Activated CD4-positive, alpha-beta T cell treated with anti-CD3 and anti-CD28 coated beads for 24 hours (primary cell): ENCODE measurements at places on chromosomes 1 and 21.

GRCh38 chr1:36382231-36382630 lies 3.5 kb downstream of the STK40 start:
- DNase-seq: no peak

GRCh38 chr1:79928901-79929300 lies 922.4 kb upstream of the ADGRL4 start:
- no peak for DNase-seq

DNA sequence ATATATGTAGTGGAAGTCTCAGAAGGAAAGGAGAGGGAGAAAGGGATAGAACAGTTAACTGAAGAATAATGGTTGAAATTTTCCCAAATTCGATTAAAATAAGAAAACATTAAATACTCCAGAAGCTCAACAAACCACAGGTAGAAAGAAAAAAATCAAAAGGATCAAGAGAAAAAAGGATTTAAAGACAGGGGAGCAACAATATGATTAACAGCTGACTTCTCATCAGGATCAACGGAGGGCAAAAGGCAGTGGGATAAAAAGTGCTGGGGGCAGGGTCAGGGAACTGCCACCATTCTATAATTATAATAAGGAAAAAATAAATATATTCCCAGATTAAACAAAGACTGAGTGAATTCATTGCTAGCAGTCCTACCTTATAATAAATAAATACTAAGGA lies 55.3 kb downstream of the CDKN2C start:
- DNase-seq: no peak

GRCh38 chr1:20343149-20343937 lies 52.7 kb downstream of the VWA5B1 start:
- no peak for DNase-seq

GRCh38 chr1:226679262-226679661 lies 59.8 kb downstream of the ITPKB start:
- DNase-seq: no peak

DNA sequence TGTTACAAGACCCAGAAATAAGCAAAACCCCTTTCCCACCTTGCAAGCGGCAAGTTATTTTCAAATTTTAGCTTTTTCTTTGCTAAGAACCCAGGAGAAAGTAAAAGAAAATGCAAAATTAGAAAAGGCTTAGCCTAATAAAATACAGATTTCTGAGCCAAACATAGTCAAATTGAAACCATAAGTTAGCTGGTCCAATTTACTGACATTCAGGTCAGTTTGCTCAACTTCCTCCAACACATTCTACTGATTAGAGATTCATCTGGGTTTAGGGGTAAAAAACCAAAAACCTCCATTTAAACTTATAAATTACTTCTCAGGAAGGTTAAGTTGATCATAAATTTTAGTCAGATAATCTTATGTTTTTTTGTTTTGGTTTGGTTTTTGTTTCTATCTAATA lies 701.8 kb upstream of the CXADR start:
- DNase-seq: no peak

DNA sequence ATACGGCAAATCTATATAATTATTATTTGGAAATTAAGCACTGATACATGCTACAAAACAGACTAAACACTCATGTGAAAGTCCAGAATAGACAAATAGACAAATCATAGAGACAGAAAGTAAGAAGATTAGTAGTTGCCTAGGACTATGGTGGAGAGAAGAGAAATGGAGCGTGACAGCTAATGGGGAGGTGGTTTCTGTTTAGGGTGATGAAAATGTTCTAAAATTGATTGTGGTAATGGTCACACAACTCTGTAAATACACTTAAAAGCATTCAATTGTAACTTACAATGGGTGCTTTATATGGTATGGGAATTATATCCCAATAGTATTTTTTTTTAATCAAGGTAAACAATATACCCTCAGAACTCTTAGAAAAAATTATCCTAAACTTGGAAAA lies 20.4 kb upstream of the ITLN2 start:
- no peak for DNase-seq

DNA sequence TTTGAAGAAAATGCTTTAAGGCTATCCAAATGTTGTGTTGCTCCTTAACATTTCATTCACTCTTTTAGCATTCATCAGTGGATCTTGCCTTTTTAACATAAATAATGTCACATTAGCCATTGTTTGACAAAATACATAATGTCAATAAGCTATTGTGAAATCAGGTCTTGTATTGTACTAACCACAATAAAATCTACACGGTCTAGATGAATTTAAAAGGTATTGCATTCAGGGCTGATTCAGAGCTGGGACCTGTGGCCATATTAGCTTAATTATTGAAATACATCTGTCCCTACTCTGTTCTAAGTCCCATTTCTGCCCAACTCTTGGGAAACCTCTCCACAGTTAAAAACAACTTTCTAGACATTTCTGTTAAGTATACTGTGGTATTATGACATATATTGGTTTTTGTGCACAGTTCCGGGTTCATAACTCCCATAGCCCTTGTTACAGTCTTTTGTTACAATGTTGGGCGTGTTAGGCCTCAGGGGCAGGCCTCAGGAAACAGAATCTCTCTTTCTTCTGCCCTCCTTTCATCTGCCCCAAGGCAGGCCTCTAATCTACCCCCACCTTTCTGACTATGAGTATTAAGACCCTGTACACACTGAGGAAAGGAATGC lies 44.7 kb upstream of the CITED4 start:
- DNase-seq: no peak

DNA sequence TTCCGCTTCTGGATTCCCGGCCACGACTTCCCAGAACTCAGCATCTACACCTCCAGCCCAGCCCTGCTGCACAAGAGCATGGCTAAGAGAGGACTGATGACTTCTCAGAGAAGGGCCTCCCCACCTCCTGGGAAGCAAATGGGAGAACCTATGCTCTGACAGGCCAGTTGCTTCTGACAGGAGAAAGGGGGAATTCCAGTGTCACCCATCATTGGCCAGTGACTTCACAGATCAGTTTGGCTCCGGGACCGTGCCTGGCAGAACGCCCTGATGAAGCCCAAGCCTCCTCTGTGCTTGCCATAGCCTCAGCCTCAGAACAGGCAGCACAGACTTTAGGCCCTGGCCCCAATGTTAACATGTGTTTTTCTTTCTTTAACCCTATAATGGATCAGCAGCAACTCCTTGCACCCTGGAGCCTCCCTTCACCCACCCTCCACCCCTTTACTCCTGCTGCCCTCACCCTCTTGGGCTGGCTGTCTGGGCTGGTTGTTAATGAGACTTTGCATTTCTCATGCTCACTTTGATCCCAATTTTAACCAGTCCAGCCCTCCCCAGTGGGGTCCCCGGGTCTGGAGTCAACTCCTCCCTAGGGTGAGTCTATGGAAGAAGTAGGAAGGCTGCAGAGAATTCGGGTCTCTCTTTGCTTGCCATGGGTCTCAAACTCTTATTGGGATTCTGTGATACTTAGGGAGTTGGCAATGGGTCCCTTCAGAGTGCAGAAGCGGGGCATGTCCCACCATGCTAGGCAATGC lies 42.7 kb upstream of the SLC30A1 start:
- DNase-seq: no peak

DNA sequence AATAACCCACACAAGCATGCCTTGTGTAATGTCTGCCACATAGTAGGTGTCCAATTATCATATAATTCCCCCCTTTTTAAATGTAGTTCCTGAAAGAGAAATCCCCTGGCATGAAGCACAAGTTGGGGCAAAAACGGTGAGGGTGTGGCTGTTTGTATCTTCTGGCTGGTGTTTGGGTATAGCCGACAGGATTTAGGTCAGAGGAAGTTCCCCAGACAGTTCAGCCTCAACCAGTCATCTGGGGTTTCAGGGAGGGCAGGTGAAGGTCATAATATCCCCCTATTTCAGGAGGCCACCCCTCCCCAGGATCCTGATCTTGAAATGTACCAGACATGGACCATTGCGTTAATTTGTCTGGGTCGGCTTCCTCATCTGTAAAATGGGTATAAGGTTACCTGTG lies 29.1 kb upstream of the JUN start:
- DNase-seq: no peak

- DNase-seq: no peak
Observed at GRCh38 chr1:168400139-168400538, 119.5 kb downstream of the TBX19 start.

GRCh38 chr1:201504179-201504631 lies 2.7 kb downstream of the CSRP1 start:
- no peak for DNase-seq

DNA sequence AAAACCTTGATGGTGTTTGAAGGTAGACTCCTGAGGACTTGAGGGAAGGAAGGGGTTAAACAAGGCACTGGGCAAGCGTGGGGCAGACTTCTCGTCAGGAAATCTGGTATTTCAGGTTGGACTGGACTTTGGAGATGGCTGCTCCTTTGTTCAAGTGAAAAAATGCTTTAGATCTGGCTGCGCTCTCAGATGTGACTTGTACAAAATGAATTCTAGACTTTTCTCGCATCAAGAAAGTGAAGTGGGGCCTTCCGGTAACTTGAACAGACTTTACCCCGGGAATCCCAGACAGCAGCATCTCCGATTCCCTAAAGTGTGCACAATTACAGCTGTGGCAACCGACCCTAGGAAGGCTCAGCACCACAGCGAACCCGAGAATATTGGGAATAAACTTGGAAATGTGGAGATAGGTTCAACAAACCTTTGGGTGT lies 44.3 kb upstream of the ERRFI1 start:
- no peak for DNase-seq

GRCh38 chr1:58896246-58897183 lies 112.7 kb upstream of the JUN start:
- no peak for DNase-seq

GRCh38 chr21:25790122-25790877 lies 55.5 kb downstream of the GABPA start:
- peak; percentile 1 for DNase-seq

DNA sequence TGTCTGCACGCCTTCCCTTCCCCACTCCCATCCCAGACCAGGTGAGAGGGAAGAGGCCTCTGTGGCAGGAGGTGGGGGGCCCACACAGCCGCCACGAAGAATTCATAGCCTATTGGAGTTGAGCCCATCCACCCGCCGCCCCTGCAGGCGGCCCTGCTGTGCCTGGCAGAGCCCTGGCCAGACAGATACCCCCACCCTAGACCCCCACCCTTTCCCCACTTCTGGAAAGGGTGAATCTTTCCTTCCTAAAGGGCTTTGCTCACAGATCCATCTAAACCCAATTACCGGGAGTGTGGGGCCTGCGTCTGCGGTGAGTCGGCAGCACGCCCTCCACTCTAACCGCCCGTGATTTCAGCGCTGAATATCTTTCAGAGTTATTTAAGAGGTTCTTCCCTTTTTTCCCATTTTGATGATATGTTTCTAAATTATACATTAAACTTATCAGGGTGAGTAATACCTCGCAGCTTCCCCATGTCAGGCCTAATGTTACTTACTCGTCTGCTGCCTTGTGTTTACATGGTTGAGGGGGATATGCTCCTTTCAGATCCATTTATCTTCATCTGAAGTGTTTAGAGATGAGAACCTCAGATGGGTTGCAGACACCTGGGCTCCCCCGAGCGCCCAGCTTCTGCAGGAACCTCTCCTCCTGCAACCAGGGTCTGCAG lies 183.9 kb upstream of the VAMP3 start:
- no peak for DNase-seq

DNA sequence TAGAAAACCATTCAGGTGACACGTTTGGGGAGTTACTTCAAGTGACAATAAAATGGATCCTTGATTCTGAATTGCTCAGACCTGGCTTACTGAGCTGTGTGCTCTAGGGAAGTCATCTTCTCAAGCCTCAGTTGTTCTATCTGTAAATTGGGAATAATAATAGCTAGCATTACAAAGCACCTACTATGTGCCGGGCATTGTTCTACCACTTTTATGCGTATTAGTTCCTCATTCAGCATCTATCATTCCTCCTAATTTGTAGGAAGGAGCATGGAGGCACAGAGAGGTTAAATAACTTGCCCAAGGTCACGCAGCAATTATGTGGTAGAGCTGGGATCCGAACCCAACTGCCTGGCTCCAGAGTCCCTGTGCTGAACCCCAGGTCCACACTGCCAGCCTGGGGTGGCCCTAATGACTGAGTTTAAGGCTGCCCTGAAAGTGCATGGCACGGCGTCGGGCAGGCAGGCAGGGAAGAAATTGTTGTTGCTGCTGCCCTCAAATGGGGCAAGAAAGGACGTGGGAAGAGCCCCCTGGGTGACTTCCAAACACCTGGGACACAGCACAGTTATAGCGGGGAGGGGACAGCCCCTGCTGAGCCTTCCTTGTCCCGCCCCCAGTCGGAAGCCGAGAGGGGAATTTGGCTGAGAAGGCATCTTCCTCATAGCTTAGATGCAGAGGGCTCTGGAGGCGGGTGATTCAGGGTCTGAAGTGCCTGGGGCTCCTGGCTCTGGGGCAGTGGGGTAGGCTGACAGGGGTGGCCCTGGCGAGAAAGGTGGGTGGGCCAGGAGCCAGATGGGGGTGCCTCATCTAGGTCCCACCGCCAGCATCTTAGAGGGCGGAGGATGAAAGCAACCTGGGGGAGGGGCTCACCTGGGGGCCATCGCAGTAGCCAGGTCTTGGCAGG lies 86.5 kb upstream of the IFFO2 start:
- no peak for DNase-seq

- no peak for DNase-seq
Observed at GRCh38 chr1:154720328-154721297, 112.6 kb upstream of the ADAR start.

DNA sequence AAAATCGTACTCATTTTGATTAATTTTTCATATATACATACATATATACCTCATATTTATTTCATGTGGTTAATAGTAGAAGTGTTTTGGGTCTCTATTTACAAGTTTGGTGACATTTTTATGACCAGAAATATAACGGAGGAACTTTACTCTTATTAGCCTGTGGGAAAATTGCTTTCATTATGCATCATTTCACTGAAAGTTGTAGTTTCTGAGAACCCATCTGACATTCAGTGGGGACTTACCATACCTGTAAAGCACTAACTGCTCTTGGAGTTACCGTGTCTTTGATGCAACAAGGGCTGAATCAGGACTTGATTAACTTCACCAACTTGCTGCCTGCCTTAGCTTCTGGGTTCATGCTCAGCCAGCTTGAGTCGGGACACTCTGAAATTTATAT lies 49.9 kb upstream of the ITPKB start:
- DNase-seq: no peak

DNA sequence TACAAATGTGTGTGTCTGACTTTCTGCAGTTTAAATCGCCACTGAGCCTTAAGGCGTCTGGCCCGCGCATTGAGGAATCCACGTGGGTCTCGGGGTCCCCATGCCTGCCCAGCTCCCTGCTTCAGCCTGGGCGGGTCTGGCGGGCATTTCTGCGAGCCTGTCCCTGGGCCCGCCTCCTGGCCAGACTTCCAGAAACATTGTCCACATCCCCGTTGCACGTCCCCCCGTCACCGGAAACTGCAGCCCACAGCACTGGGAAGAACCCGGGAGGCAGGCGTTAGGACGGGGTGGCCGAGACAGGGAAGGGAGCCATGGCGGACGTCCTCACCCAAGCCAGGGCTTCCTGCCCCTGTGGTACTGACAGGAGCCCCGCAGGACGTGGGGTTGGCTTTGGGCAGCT lies 113.1 kb upstream of the COL6A1 start:
- no peak for DNase-seq

DNA sequence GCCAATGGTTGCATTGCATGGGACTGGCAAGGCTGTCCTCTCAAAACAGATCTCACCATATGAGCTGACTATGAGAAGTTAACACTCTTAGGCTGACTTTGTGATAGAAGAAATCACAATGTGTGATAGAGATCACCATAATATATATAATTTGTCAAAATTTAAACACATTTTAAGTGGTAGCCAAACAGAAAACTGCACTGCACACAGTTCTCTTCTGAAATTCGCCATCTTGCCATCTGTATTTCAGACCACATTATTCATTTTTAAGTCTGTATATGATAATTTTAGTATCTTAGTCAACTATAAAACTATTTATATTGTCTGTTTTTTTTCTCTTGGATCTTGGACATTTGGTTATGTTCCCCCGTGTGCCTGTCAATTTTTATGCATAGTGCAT lies 374.7 kb downstream of the AJAP1 start:
- DNase-seq: no peak
